Left lung (tissue), 14 donors: ENCODE measurements at places on chromosomes 4 and X. TPM values are rescaled to one million over a fixed set of nuclear protein-coding genes. Genes with fewer than 3 reads are reported as not detected.

Gene ZMAT1
- total RNA-seq = 3.4 TPM

Gene FATE1
- not detected for total RNA-seq

Gene HTN1
- not detected for total RNA-seq

Gene SPATA18
- total RNA-seq = 13.5 TPM

Gene NPY2R
- not detected for total RNA-seq

Gene MAGEA11
- total RNA-seq = not detected

Gene CT45A2
- not detected for total RNA-seq

Gene RIPPLY1
- total RNA-seq = not detected

Gene ERVMER34-1
- total RNA-seq = 3.0 TPM

Gene ABCG2
- total RNA-seq = 5.1 TPM

Gene CXXC4
- total RNA-seq = 1.3 TPM

Gene BRS3
- total RNA-seq = not detected

Gene ARHGEF6
- total RNA-seq = 18.0 TPM

Gene CHST7
- 6.9 TPM for total RNA-seq

Gene SSX4
- total RNA-seq = not detected

Gene NSUN7
- 7.4 TPM for total RNA-seq

Gene CCSER1
- 5.2 TPM for total RNA-seq

Gene DCAF12L2
- total RNA-seq = not detected

Gene TMEM271
- total RNA-seq = not detected

Gene SLC10A3
- 26.8 TPM for total RNA-seq

Gene DSPP
- not detected for total RNA-seq

Gene TLR8
- 5.7 TPM for total RNA-seq

Gene P2RY10
- 1.4 TPM for total RNA-seq

Gene NDUFB11
- 58.5 TPM for total RNA-seq

Gene SPATA4
- 0.84 TPM for total RNA-seq

Gene HELT
- 0.64 TPM for total RNA-seq

Gene EDA2R
- total RNA-seq = 7.9 TPM

Gene SPIN3
- total RNA-seq = 10.0 TPM

Gene TNMD
- total RNA-seq = not detected

Gene BDH2
- total RNA-seq = 27.2 TPM

Gene NHSL2
- 15.3 TPM for total RNA-seq

Gene FAM114A1
- total RNA-seq = 68.5 TPM

Gene RBM46
- not detected for total RNA-seq

Gene TNIP3
- 8.8 TPM for total RNA-seq

Gene SLC9B1
- total RNA-seq = 0.71 TPM

Gene GPR82
- total RNA-seq = 0.37 TPM

Gene TMSB4X
- total RNA-seq = 4,791 TPM

Gene HHIP
- total RNA-seq = 59.8 TPM

Gene GAGE12J
- total RNA-seq = not detected

Gene ODAPH
- not detected for total RNA-seq

Gene CPE
- total RNA-seq = 24.5 TPM

Gene NUDT11
- total RNA-seq = 0.93 TPM

Gene FHL1
- total RNA-seq = 150 TPM

Gene TSPAN6
- total RNA-seq = 13.2 TPM

Gene NEUROG2
- not detected for total RNA-seq

Gene SLC25A43
- 18.7 TPM for total RNA-seq

Gene SLC39A8
- 318 TPM for total RNA-seq

Gene CFAP97
- 25.7 TPM for total RNA-seq
